ENCODE measurements at places on chromosomes 5 and 9.

DNA sequence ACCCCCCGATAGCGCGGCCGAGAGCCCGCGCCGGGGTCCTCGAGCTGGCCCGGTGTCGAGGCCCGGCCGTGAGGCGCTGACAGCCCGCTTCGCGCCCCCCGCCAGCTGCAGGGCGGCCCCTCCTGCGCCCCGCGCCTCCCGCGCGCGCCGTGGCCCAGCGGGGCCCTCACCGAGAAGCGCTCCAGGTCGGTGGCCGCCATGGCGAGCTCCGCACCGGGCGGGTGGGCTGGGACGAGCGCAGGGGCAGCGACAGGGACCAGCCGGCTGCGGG is 166 bp downstream of the SEPTIN8 start:
- no peak for DNase-seq

GRCh38 chr5:17169507-17169906 is 47.9 kb upstream of the BASP1 start:
- no peak for DNase-seq

DNA sequence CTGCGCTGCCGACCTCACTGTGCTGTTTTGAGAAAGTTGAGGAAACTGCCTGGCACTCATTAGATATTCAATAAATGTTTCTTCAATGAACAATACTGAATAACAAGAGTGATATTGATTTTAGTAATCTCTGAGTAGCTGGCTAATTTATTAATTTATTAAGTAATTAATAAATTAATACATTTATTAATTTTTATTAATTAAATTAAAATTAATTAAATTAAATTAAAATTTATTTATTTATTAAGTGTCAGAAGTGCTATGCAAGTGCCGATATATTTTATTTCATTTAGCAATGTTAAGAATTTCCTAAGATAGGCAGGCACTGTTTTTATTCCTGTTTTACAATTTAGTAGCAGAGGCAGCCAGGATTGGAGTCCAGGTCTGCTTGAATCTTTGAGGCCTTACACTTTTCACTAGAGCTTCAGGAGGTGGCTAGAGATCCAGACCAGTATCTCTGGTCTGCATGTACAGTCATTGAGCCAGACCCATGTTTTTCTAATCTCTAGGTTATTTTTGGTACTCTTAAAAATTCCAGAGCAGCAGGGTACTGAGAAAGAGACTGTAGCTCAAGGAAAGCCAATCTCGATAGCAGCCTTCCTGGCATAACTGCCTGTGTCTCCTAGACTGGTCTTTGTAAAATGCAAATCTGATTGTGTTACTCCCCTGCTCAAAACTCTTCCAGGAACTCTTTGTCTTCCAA is 109.2 kb downstream of the ARHGEF28 start:
- no peak for DNase-seq

GRCh38 chr5:163456840-163457239 is 3.1 kb downstream of the NUDCD2 start:
- DNase-seq, result no peak

GRCh38 chr5:158897444-158898160 is 202.1 kb downstream of the EBF1 start:
- no peak for DNase-seq

DNA sequence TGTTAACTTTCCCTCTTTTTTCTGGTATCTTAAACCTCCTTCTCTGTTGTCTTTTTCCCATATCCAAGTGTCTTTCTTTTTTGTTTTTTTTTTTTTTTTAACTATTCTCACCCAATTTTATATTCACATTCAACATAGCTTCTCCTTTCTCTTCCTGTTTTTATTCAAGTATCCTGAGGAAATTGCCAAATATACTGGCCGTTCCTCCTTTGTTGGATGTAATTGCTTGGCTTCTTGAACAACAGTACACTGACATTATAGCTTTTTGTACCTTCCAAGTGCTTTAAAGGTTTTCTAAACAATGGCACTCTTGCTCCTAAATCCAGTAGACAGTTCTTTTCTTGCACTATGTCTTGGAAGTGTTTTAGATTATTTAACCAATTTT is 1146.8 kb downstream of the MAT2B start:
- no peak for DNase-seq

DNA sequence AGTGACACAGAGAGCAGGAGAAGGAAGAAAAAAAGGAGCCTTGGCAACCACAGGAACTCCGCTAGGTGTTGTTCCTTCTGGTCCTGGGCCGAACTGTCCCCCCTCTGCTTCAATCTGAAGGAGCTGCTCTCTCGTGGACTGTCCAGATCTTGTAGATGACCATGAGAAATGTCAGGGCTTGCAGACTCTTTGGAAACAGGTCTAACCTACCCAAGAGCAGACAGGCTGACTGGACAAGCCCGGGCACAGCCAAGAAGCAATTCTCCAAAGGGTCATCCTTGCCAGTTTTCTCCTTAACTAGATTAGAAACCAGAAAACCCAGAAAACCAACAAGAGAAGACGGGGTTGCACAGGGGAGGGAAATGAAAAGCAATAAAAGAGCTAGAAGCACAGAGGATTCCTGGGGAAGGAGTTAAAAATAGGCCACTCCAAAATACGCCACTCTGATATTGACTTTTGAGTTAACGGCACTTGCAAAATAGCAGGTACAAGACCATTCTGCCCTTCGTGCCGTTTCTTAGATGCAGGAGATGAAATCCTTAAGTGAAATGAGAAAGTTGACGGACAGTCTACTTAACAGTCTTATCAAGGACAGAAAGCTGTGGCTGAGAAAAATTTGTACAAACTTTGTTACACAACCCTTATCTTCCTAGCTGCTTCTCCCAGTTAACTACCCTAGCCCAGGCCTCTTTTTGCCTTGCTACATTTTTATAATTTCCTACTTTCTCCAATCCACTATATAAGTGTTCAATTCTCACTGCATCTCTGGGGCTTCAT is 5.8 kb downstream of the GCNT4 start:
- no peak for DNase-seq

DNA sequence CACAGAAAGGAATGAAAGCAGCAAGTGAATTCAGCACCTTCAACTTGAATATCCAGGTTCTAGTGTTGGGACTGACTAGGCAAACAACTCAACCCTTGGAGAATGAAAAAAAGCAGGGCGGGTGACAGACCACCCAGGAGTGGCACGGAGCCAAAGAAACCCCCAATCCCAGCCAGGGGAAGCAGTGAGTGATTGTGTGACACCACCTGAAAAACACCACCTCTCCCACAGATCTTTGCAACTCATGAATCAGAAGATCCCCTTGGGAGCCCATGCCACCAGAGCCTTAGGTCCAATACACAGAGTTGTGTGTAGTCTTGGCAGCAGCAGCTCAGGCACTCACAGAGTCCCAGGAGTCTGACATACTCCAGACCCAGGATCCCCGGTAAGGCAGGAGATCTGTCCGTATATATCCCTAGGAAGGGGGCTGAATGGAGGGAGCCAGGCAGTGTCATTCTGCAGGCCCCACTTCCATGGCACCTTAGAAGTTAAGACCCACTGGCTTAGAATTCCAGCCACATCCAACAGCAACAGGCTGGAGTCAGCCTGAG is 22.1 kb upstream of the ROR2 start:
- no peak for DNase-seq

DNA sequence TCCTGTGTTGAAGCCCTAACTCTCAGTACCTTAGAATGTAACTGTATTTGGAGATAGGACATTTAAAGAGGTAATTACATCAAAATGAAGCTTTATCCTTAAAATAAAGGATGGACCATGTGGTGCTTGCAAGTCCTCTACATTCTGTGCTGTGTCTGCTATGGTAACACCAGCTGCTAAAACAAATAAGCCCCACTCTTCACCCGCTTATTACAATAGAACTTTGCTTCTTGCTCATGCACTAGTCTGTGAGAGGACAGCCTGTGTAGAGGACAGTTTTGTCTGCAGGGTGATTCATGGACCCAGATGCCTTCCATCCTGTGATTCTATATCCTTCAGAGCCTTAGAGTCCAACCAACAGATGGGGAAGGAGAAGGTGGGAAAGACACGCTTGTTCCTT is 12.5 kb upstream of the IGFBPL1 start:
- DNase-seq, result no peak

DNA sequence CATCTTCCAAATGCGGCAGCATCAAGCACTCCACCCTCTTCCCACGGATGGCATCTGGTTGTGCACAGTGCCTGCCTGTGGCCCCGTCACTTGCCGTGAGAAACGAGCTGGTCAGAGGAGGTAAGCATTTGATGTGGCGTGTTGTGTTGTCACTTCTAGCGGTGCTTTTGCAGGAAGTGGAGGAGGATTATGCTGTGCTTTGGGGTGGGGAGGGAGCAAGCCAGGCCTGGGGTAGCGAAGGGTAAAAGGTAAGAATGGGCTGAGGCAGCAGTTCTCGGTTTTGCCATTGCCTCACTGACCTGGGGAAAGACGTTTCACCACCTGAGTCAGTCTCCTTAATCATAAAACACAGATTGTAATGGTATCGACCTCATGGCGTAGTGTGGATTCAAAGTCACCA is 2.3 kb upstream of the POMT1 start:
- DNase-seq, result no peak

GRCh38 chr5:173498286-173498685 is 118.2 kb downstream of the BOD1 start:
- no peak for DNase-seq

- no peak for DNase-seq
Observed at GRCh38 chr9:88391236-88391635, 3.0 kb downstream of the SPIN1 start.

DNA sequence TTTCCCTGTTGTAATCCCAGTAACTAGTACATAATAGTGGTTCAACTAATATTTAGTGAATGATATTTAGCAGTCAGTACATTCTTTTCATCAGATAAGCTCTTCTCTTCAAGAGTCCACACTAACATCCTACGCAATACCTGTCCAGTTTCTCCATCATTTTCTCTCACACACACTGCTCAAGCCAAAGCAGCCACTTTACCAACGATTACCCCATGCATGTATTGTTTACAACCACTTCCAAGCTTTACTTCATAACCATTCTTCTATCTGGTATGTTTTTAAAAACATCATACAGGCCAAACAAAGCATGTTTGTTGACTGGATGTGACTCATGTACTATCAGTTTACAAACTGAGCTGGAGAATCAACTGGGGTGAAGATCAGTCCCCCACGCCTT is 7.3 kb downstream of the UBTD2 start:
- no peak for DNase-seq

GRCh38 chr5:173832386-173832785 is 55.8 kb upstream of the CPEB4 start:
- no peak for DNase-seq

DNA sequence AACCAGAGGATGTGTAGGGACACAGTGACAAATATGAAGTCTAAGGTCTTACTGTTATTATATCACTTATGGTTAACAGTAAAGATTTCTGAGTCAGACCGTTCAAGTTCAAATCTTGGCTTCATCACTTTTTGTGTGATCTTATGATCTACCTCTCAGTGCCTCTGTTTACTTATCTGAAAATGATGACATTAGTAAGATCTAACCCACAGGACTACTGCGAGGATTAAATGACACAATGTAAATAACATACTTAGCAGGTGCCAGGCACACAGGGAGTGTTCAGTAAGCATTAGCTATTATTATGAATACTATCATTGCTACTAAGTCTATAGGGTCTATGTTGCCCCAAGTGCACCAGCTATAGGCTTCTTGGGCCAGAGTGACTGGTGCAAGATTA is 2.0 kb downstream of the IRF1 start:
- DNase-seq, result no peak

GRCh38 chr9:135771401-135772051 is 69.5 kb downstream of the KCNT1 start:
- DNase-seq, result no peak

DNA sequence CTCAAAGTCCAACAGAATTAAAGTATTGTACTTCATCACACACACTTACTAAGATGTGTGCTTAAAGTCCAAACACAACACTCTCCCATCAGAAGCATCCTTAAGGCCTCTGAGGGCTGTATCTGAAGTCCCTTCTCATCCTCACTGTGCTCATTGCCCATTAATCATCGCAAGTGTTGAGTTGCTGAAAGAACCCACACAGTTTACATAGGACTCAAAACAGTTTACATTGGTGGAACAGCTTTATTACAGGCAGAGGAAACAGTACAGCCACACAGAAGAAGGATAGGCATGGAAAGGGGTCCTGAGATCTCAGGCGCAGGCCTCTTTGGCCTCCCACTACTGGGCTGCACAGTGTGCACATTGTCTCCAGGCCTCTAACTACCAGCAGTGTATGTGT is 113.4 kb downstream of the CMYA5 start:
- DNase-seq, result no peak

DNA sequence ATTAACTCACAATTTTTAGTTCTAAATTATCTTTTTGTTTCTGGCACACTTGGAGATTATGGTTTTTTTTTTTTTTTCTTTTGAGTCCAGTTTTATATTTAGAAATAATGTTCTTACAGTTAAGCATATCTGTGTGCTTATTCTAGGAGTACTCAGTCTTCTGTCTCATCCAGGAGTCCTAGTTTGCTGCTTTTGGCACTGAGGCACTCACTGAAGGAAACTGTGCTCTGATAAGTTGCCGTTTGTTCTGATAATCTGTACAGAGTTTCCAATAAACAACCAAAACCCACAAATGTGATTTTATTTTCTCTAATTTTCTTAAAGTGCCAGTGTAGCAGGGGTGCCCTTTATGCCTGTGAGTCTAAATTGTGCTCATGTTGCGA is 251.0 kb downstream of the LRRC70 start:
- DNase-seq, result no peak

GRCh38 chr5:128695791-128696530 is 157.9 kb upstream of the FBN2 start:
- no peak for DNase-seq

- no peak for DNase-seq
Observed at GRCh38 chr5:37804401-37804800, 35.4 kb downstream of the GDNF start.

DNA sequence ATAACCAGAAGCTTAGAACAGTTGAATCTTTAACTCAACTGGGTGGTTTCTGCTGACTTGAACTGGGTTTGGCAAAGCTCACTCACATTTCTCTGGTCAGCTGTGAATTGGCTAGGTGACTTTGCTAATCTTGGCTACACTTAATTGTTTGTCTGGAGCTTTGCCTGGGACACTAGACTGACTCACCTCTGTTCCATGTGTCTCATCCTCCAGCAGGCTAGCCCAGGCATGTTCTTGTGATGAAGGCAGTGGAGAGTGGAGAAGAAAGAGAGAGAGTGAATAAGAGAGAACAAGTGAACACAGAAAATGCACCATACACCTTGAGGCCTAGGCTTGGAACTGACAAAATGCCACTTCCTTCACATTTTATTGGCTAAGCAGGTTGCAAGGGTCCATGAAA is 32.6 kb downstream of the SPATA31D1 start:
- DNase-seq, result no peak

GRCh38 chr5:149576021-149576420 is 5.3 kb upstream of the ARHGEF37 start:
- peak; percentile 42 for DNase-seq

DNA sequence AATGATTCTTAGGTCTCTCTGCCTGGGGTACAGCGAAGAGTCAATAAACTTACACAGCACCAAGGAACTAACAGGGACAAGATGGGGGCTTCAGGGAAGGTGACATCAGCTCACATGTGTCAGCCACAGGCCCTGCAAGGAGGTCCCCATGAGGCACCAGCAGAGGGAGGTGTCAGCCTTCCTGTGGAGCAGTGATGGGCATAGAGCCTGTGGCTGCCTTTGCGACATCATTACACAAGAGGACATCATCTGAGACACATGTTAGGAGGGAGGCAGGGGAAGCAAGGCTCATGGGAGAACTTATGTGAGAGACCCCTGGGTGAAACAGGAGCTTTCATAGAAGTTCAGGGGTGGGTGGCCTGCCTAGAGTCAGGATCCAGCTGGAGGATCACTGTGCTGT is 389.6 kb downstream of the SEMA5A start:
- peak; percentile 20 for DNase-seq

GRCh38 chr5:154786414-154786813 is 31.2 kb downstream of the LARP1 start:
- DNase-seq, result no peak

- no peak for DNase-seq
Observed at GRCh38 chr9:106333481-106333880, 529.5 kb upstream of the ZNF462 start.

Data from GM20000 (cell line).